ENCODE measurements at places on chromosomes 3 and 15.

- DNase-seq: no peak
These were observed 341.7 kb downstream of the FHIT start for GRCh38 chr3:60909526-60909925.

- no peak for DNase-seq
These were observed 246.9 kb upstream of the LRTM1 start for GRCh38 chr3:55174747-55175146.

GRCh38 chr3:32257641-32258438, 19.4 kb downstream of the CMTM8 start:
- no peak for DNase-seq

DNA sequence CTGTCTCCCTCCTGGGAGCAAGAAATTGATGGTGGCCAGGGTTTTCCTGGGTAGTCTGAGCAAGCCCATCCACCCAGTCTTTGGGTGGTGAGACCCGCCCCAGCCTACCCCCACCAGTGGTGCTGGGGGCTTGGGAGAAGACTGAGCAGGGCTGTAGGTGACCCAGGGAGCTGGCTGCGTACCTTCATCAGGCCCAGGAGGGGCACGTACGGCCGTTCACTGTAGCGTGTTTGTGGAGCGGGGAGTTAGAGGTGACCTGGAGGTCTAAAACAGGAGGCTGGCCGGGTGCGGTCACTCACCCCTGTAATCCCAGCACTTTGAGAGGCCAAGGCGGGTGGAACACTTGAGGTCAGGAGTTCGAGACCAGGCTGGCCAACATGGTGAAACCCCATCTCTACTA, 11.5 kb downstream of the LOXL1 start:
- DNase-seq: no peak

DNA sequence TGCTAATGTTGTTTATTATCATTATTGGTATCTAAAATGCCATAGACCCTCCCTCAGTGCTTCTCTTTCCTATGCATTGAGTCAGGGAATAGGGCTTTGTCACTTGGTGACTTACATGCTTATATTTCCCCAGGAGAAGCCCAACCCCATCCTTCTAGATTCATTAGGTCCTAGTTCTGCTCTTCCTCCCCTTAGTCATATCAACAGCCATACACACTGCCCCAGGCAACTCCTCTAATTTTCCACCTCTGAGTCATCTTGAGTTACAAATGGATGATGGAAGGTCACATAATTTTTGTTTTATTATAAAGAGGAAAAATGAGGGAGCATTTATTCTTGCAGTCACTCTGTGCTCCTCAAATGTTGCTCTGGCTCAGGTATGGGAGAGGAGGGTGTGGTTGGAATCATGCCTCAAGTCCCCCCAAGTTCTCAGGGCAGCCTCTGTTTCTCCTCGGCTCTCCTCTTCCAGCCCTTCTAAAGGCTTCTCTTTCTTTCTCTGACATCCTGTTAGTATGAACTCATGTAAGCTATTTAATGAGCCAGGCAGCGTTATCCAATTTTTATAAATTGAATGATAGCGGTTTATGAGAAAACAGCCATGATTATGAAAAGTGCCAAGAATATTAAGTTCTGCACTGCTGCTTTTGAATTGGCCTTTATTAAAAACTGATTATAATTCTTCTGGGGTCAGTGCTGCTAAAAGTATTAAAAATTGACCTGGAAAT, 45.6 kb upstream of the FSTL1 start:
- DNase-seq: no peak

DNA sequence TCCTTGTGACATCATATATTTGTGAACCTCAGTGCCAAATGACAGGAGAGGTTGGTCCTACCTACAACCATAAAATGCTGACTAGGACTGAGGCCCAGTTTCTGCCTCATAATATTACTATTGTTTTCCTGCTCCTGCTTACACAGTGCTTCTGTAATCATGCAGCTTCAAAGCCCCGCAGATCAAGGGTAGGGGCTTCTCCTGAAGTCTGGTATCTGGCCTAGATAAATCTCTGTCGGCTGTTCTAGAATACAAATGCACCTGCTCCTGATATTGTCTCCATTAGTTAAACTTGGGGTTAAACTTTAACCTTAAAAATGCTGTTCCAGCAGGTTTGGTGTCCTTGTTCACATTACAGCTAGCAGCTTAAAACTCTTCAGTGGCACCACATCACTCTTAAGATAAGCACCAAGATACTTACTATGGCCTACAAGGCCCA, 552.4 kb downstream of the TUSC7 start:
- no peak for DNase-seq

Data from stimulated activated CD4-positive, alpha-beta T cell treated with anti-CD3 and anti-CD28 coated beads, TNF-alpha, amount 100 ng/mL, for 1 hour (primary cell).